Type B pancreatic cell (in vitro differentiated cells): ENCODE measurements at places on chromosomes 6 and 20. TPM values are rescaled to one million over a fixed set of nuclear protein-coding genes. Genes with fewer than 3 reads are reported as not detected.

The LY86 gene
- total RNA-seq, result not detected in 2 replicates

The ZBTB12 gene
- 8.2 and 37.7 TPM in 2 replicates for total RNA-seq

The PCSK2 gene
- 46.4 and 61.2 TPM in 2 replicates for total RNA-seq

The TRIM10 gene
- total RNA-seq, result 0.17 TPM in 1 of 2 replicates, not detected in the other

The SLC17A2 gene
- total RNA-seq, result 0.21 TPM in 1 of 2 replicates, not detected in the other

The IP6K3 gene
- total RNA-seq, result 0.75 TPM in 1 of 2 replicates, not detected in the other

The ZBP1 gene
- not detected in 2 replicates for total RNA-seq

The NMBR gene
- 0.22 TPM in 1 of 2 replicates, not detected in the other for total RNA-seq

The SLC26A8 gene
- total RNA-seq, result 0.19 TPM in 1 of 2 replicates, not detected in the other

The FOXC1 gene
- total RNA-seq, result 20.8 and 53.5 TPM in 2 replicates

The BHLHE23 gene
- total RNA-seq, result not detected in 2 replicates

The BMP6 gene
- total RNA-seq, result 1.5 and 1.8 TPM in 2 replicates
